NCI-H1436 (cell line): ENCODE measurements at places on chromosomes 1 and 21.
A peak's percentile ranks its signal among the peaks of the same experiment; 100 is the strongest.

- peak; percentile 7 for DNase-seq
Measured at GRCh38 chr1:229058111-229058561, 212.8 kb upstream of the RAB4A start.

GRCh38 chr1:51236531-51237350 lies 668 bp downstream of the RNF11 start:
- DNase-seq = no peak

DNA sequence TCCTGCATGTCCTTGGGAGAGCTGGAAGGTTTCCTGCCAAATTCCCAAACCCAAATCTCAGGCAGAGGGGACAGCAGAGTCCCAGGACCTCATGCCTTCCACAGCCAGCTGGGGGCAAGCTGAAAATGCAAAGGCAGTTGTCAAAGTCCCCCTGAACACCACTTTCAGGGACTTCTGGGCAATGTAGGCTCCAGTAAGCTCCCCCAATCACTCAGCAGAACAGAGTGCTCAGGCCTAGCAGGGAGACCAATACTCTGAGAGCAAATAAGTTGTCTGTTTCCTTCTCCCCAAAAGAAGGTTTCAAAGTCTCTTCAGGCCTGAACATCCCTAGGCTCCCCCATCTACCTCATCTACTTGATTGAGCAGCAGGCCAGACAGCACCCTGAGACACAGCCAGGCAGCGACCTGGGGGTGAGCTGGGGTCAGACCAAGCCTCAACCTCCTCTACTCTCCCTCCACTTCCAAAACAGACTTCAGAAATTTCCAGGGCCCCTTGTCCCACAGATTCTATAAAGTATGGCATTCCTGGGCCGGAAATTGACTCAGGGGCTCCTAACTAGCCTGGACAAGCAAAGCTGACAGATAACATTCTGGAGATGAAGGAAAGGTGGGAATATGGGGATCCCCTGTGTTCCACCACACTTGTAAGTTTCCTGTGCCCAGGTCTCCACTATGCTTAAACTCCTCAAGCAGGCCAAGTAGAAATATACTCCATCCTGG lies 1.9 kb downstream of the SLC9A1 start:
- DNase-seq = no peak

DNA sequence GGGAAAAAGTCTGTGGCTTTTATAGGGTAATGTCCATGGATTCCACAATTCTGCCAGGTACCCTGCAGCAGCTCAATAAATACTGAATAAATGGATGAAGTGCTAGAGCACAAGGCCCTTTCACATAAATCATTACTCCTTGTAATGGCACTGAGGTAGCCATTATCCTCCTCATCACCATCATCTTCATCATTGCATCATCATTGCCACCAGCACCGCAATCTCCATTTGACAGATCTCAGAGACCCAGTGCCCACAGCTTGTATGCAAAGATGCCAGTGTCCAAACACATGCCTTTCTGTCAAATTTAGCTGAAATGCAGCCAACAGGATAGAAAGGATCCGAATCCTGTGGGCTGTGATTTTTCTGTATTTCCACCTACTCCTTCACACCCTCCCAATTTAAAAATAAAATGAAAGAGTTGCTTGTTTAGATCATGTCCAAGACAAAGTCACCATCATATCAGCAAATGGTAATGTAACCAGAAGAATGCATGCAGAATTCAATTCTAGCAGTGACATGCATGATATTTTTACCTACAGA lies 17.4 kb downstream of the DAB1 start:
- DNase-seq = no peak

DNA sequence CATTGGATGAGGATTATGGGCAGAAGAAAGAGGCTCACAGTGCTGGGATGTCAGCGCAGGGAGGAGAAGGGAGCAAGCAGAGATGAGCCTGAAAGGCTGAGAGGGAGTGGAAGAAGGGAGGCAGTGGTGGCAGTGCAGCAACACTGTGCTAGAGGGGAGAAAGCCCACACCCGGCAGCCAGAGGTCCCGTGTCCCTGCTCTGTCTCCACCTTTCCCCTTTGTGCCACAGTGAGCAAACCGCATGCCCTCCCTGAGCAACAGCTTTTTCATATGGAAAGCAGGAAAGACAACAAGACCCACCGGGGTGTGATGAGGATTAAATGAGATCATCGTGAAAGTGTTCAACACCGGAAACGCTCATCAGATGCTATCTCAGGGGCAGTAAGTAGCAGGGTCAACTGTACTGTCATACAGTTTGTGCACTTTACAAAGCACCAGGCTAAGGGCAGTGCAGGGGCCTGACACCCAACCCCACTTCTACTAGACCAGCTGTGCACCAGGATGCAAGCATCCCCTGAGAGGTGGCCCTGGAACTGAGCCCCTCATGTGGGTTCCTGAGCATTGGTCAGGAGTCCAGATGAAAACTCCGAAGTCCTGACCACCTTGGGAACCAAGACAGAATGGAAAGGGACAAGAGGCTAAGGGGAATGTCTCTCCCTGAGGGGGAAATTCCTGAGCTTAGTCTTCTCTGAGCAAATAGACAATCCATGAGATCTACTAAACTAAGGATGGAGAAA lies 9.1 kb downstream of the NHLH1 start:
- no peak for DNase-seq
